ENCODE measurements at places on chromosomes 3 and 15. TPM values are rescaled to one million over a fixed set of nuclear protein-coding genes. Genes with fewer than 3 reads are reported as not detected.

DNA sequence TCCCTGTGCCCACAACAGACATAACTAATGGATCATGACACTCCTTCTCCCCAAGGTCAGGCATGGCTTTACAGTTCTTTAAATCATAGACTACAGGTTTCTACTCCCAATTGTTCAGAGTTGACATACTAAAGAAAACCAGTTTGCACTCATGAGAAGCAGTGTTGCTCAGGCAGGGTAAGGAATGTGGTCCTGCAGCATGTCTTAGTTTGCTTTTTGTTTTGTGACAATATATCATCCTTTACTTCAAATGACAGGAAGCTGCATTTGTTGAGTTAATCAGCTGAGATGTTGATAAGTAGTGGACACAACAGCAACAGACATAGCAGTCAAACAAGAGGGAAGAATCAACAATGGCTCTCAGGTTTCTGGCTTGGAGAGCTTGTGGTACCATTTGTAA, 267.5 kb downstream of the SLCO3A1 start:
- H3K4me3 ChIP-seq, result no peak overlapping the region
- H3K27me3 ChIP-seq, result no peaks in the 10 kb centered on the region
- no peak for DNase-seq

GRCh38 chr3:146106986-146107385, 54.0 kb downstream of the PLOD2 start:
- H3K27me3 ChIP-seq, result no peaks in the 10 kb centered on the region
- H3K4me1 ChIP-seq, result no peaks in the 10 kb centered on the region
- DNase-seq, result no peak
- no peak overlapping the region for H3K4me3 ChIP-seq
- no peak overlapping the region for H3K27ac ChIP-seq

The TJP1 gene
- 42.9 TPM for total RNA-seq

DNA sequence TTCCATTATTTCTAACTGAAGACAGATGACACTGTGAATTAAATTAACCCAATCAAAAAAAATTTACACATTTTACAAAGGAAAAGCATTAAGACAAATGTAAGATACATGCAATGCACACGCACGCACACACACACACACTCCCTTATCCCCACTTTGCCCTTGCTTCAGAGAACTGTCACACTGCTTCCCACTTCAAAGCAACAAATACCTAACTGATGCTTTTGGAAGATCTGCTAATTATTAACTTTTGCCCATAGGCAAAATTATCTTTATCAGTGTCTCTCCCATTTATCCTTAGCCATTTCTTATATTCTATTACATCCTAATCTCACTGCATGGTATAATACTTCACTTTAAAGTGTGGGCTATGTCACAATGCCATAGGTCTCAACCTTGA, 60.3 kb downstream of the SETD2 start:
- H3K4me1 ChIP-seq, result no peaks in the 10 kb centered on the region
- no peak overlapping the region for H3K27ac ChIP-seq
- H3K4me3 ChIP-seq, result no peak overlapping the region
- DNase-seq, result no peak
- no peaks in the 10 kb centered on the region for H3K27me3 ChIP-seq

DNA sequence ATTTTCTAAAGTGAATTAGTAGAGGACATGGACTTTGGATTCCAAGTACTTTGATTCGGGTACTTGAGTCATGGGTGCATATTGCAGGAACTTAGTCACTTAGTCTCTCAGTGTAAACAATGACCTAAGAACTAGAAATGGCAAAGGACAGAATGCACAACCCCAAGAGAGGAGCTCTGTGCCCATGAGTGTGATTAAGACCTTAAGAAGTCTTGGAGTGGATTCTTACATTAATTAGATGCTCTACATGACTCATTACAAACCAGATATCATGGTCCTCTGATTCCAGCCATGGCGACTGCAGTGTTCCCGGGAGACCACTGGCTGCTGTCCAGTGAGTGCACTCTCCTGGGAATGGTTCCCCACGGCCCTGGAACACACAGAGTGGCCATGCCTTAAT, 251.5 kb downstream of the GABRG3 start:
- no peak overlapping the region for H3K4me3 ChIP-seq
- no peak for DNase-seq
- H3K27me3 ChIP-seq, result no peaks in the 10 kb centered on the region
- H3K36me3 ChIP-seq, result no peaks in the 10 kb centered on the region
- no peak overlapping the region for H3K27ac ChIP-seq
- no peaks in the 10 kb centered on the region for H3K4me1 ChIP-seq

The TMEM87A gene
- total RNA-seq, result 53.4 TPM

DNA sequence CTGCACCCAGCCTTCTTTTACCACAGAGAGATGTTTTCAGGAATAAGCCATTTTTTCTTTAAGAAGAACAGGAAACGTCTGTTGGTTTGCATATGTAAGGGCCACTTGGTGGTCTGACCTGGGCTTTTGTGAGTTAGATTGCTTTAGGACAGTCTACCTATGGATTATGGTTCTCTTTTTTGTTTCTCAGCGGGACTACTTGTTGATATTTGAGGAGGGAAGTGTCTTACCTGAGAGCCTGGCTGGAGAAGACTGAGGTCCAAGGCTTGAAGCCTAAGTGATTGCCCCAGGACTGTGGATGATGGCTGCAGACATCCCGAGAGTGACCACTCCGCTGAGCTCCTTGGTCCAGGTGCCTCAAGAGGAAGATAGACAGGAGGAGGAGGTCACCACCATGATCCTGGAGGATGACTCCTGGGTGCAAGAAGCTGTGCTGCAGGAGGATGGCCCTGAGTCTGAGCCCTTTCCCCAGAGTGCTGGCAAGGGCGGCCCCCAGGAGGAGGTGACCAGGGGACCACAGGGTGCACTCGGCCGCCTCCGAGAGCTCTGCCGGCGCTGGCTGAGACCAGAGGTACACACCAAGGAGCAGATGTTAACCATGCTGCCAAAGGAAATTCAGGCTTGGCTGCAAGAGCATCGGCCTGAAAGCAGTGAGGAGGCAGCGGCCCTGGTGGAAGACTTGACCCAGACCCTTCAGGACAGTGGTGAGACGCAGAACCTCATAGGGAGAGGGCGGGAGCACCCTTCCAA, 3.0 kb downstream of the ZSCAN2 start:
- no peaks in the 10 kb centered on the region for H3K27me3 ChIP-seq
- H3K36me3 ChIP-seq, result peaks cover 18% of the 10 kb centered on the region
- peaks cover 10% of the 10 kb centered on the region for H3K4me1 ChIP-seq
- no peak overlapping the region for H3K4me3 ChIP-seq
- H3K27ac ChIP-seq, result no peak overlapping the region

The TMEM158 gene
- total RNA-seq, result 7.2 TPM

- H3K4me3 ChIP-seq, result no peak overlapping the region
- H3K27me3 ChIP-seq, result no peaks in the 10 kb centered on the region
- DNase-seq, result no peak
- H3K4me1 ChIP-seq, result no peaks in the 10 kb centered on the region
- no peaks in the 10 kb centered on the region for H3K36me3 ChIP-seq
Observed at GRCh38 chr3:54744291-54744690, 183.6 kb downstream of the LRTM1 start.

DNA sequence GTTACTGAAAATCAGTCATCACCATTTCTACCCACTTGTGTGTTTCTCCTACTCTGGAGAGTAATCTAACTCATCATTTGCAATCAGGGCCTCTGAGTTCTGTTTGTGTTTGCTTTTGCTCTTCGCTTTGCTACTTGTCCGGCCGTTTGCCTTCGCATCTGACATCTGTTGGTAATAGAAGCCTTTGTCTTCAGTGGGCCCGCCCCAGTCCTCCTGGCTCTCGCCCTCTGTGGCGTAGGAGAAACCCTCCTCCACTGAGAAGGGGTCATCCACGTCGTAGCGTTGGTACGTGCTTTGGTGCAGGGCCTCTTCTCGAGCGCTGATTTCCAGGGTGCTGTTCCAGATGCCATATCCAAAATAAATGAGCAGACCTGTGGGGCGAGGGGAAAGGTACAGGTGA, 48.3 kb downstream of the CLDN11 start:
- no peaks in the 10 kb centered on the region for H3K36me3 ChIP-seq
- H3K27ac ChIP-seq, result no peak overlapping the region
- DNase-seq, result no peak

- no peaks in the 10 kb centered on the region for H3K36me3 ChIP-seq
- no peak overlapping the region for H3K27ac ChIP-seq
- no peak overlapping the region for H3K4me3 ChIP-seq
- no peak for DNase-seq
- H3K27me3 ChIP-seq, result no peaks in the 10 kb centered on the region
- peaks cover 20% of the 10 kb centered on the region for H3K4me1 ChIP-seq
Observed at GRCh38 chr15:75051191-75051608, 27.8 kb downstream of the PPCDC start.

GRCh38 chr3:122183521-122183892, at the start of gene CASR:
TSS of gene CASR (plus strand) at chr3:122183668. CDS start at chr3:122254190, 70,522 bp downstream.
- no peak within 1 kb of the TSS for H3K27ac ChIP-seq
- no peaks in the 10 kb centered on the region for H3K4me1 ChIP-seq
- H3K36me3 ChIP-seq, result no peaks in the 10 kb centered on the region
- DNase-seq, result no peak

DNA sequence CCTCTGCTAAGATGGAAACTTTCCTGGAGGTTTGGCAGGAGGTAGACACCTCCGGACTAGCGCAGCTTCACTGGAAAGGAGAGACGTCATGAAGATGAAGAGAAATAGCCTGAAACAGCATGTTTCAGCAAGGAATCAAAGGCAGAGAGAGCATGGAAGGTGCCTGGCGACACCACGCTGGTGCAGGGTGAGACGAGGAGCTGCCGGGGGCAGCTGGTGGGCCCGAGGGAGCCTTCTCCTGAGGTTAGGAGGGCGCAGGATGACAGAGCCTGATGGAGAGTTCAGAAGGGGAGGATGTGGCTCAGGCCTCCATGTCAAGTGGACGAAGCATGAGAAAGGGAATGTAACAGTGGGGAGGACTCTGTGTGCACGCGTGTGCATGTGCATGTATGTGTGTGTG, 113.6 kb downstream of the TPRA1 start:
- H3K4me1 ChIP-seq, result no peaks in the 10 kb centered on the region
- no peak for DNase-seq
- no peak overlapping the region for H3K4me3 ChIP-seq
- no peak overlapping the region for H3K27ac ChIP-seq
- no peaks in the 10 kb centered on the region for H3K36me3 ChIP-seq
- H3K27me3 ChIP-seq, result peaks cover 6% of the 10 kb centered on the region

The ARRDC4 gene
- total RNA-seq, result 2.1 TPM

DNA sequence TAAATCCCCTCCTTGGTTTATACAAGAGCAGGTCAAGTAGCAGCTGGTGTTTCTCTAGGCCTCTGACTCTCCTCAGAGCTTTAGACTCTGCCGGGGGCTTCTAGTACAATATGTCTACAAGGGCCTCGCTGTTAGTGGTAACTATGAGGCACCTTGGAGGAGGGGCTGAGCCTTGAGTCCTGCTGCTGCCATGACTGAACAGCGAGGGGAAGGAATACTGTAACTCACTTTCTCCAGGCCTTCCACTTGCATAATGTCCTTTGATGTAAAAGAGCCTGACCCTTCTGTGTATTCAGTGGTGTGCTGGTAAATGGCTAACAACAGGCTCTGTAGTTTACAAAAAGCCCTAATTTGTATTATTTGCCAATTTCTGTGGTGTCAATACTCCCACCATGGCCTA, 27.8 kb downstream of the DRD3 start:
- peaks cover 4% of the 10 kb centered on the region for H3K4me1 ChIP-seq
- no peak overlapping the region for H3K27ac ChIP-seq
- no peak overlapping the region for H3K4me3 ChIP-seq
- H3K27me3 ChIP-seq, result peaks cover 7% of the 10 kb centered on the region

DNA sequence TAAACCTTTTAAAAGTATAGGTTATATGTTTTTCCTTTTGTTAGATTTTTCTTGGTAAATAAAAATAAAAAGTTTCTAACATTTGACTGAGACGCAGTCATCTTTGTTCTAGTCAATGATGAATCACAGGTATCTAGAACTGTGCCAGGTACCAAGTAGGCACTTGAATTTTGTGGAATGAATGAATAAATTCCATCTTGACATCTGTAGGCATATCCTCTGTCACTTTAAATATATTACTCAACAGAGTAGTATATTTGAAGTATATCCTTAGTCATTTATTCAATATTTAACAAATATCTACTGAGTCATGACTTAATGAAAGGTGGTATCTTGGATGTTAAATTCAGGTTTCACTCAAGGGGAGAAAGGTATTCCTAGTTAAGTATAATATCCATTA, 828.4 kb downstream of the TUSC7 start:
- DNase-seq, result no peak
- H3K27me3 ChIP-seq, result no peaks in the 10 kb centered on the region
- no peak overlapping the region for H3K27ac ChIP-seq
- H3K4me1 ChIP-seq, result no peaks in the 10 kb centered on the region

The STOML1 gene
- total RNA-seq, result 10.3 TPM

DNA sequence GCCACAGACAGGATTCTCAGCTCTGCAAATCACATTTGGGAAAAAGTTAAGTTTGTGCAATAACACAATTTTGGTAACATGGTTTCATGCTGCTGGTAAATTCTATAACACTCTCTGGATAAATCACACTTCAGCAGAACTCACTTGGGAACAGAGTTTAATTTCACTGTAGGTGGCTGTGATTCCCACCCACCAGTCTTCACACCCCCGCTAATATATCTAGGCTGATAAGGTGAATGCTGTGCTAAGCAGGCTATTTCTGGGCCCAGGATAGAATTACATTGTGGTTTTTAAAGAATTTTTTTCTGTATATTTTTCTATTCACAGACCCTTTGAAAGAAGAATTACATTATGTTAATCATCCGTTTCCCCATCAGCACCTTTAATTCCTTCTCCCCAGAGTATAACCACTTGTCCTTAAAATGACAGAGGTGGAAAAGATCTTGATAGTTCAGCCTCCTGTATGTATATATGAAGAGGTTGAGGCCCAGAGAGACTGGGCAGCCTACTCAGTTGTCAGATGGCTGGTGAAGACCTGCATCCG, 22.9 kb downstream of the MAP2K1 start:
- H3K4me1 ChIP-seq, result peaks cover 53% of the 10 kb centered on the region
- no peak for DNase-seq

The GLDN gene
- not detected for total RNA-seq

- no peak for DNase-seq
- no peak overlapping the region for H3K4me3 ChIP-seq
- no peaks in the 10 kb centered on the region for H3K36me3 ChIP-seq
Observed at GRCh38 chr3:165462636-165463334, 266.6 kb upstream of the SLITRK3 start.

- no peaks in the 10 kb centered on the region for H3K36me3 ChIP-seq
- H3K4me3 ChIP-seq, result no peak overlapping the region
- H3K4me1 ChIP-seq, result no peaks in the 10 kb centered on the region
- no peak for DNase-seq
- H3K27me3 ChIP-seq, result no peaks in the 10 kb centered on the region
- no peak overlapping the region for H3K27ac ChIP-seq
Observed at GRCh38 chr3:184899953-184900595, 88.1 kb downstream of the VPS8 start.

The ZNF385D gene
- total RNA-seq, result not detected

DNA sequence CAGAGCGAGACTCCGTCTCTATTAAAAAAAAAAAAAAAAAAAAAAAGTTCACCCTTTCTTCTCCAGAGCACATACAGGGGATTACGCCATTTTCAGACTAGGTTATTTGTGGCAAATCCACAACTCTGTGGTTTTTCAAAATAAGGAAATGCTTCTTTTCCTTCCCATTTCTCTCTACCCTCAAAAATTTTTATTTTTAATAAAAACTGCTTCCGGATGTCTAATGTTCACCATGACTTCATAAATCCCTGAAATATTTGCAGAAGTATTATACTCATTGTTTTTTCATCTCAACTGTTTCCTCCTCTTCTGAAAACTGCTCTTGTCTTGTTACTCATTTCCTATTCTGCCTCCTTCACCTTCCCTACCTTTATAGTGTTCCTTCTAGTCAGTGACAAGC, 45.0 kb upstream of the SLC12A8 start:
- no peaks in the 10 kb centered on the region for H3K27me3 ChIP-seq
- H3K4me1 ChIP-seq, result no peaks in the 10 kb centered on the region
- no peak overlapping the region for H3K27ac ChIP-seq
